Activated naive CD8-positive, alpha-beta T cell treated with anti-CD3 and anti-CD28 coated beads for 36 hours (primary cell): ENCODE measurements at places on chromosomes 13 and 19.

DNA sequence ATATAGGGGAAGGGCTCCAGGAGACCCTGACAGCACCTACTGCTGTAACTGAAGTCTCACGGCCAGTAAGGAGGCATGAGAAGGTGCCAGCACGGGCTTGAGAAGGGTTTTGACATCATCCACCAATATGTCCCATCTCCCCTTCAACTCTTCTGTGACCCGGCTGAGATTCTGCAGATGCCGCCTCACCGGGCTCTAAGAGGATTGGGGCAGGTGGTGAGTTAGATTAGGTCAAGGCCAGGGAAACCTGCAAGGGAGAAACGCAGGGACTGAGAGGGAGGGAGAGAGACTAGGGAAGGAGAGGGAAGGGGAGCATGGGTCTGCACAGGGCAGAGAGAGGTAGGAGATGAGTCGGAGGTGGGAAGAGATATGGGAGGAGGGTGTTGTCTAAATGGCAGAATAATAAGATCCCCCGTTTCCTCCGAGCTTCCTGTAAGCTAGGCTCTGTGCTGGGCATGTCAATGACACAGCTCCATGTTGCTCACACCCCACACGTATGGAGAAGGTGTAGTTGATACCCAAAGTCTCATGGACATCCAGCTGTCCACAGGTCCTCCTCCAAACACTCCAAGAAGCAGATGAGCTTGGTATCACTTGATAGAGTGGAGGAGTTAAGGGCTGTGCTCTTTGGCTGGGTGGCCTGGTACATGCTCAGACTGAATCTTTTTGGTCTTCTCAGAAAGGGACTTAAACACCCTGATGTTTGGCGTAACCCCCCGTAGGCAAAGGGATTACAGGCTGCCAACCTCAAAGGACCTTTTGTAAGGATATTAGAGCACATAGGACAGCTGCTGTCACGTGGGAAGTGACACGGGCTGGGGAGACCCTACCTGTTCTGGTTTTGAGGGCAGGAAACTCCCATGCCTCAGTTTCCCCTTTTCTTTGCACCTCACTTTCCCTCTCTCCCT is 6.1 kb downstream of the TPRX1 start:
- no peaks in the 10 kb centered on the region for H3K4me1 ChIP-seq
- H3K27ac ChIP-seq, result no peak overlapping the region
- peaks cover 18% of the 10 kb centered on the region for H3K27me3 ChIP-seq
- peaks cover 1% of the 10 kb centered on the region for H3K36me3 ChIP-seq

DNA sequence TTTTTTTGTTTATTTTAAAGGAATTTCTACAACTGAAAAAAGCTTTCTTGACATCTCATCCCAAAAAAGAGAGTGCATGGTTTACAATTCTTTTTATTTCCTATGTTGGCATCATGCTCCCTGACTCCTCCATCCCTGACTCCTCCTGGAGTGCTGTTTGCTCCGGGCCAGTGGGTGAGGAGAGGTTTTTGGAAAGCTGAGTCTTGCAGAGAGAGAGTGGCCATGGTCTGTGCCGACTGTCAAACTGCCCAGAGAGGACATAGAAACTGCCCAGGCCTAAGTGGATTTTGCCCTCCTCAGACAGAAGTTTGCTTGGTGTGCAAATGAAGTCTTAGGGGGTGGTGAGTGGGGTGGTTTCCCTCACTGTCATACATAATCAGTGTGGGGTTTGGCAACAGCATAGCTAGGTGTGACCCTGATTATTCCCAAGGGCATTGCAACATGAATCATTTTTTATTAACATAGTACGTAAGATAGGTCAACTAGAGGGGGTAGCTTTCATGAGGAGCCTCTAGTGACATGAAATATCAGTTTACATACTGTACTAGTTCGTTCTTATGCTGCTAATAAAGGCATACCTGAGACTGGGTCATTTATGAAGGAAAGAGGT is 179.8 kb upstream of the UBL3 start:
- no peak overlapping the region for H3K4me3 ChIP-seq
- H3K36me3 ChIP-seq, result no peaks in the 10 kb centered on the region

GRCh38 chr13:33004511-33004910 is 11.7 kb upstream of the KL start:
- DNase-seq, result no peak
- no peak overlapping the region for H3K4me3 ChIP-seq
- H3K36me3 ChIP-seq, result peaks cover 9% of the 10 kb centered on the region
- H3K4me1 ChIP-seq, result no peaks in the 10 kb centered on the region
- no peak overlapping the region for H3K27ac ChIP-seq
- H3K27me3 ChIP-seq, result peaks cover 19% of the 10 kb centered on the region

DNA sequence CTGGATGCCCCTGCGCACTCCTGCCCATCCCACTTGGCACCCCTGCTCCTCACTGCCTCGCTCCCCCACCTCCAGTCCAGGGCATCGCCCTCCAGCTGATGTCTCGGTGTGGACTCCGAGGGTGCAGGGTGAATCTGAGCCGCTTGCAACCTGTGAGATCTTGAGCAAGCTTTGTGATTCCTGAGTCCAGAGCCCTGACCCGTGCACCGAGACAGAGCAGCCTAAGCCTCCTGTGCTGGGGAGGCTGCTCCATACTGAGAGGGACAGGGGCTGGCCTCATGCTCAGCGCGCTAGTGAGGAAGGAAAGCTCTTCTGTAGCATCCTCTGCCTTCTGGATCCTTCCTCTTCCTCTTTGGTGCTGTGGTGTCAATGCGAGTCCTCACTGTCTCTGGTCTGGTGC is 116.0 kb downstream of the TEX29 start:
- H3K4me1 ChIP-seq, result peaks cover 2% of the 10 kb centered on the region
- peaks cover 5% of the 10 kb centered on the region for H3K27me3 ChIP-seq
- H3K36me3 ChIP-seq, result no peaks in the 10 kb centered on the region
- DNase-seq, result no peak
- no peak overlapping the region for H3K4me3 ChIP-seq

- H3K27me3 ChIP-seq, result no peaks in the 10 kb centered on the region
- no peak for DNase-seq
- H3K27ac ChIP-seq, result peak overlapping the region; percentile 35
- H3K36me3 ChIP-seq, result peaks cover 1% of the 10 kb centered on the region
- H3K4me1 ChIP-seq, result peaks cover 25% of the 10 kb centered on the region
Observed at GRCh38 chr19:10719466-10719961, 1.6 kb downstream of the DNM2 start.

DNA sequence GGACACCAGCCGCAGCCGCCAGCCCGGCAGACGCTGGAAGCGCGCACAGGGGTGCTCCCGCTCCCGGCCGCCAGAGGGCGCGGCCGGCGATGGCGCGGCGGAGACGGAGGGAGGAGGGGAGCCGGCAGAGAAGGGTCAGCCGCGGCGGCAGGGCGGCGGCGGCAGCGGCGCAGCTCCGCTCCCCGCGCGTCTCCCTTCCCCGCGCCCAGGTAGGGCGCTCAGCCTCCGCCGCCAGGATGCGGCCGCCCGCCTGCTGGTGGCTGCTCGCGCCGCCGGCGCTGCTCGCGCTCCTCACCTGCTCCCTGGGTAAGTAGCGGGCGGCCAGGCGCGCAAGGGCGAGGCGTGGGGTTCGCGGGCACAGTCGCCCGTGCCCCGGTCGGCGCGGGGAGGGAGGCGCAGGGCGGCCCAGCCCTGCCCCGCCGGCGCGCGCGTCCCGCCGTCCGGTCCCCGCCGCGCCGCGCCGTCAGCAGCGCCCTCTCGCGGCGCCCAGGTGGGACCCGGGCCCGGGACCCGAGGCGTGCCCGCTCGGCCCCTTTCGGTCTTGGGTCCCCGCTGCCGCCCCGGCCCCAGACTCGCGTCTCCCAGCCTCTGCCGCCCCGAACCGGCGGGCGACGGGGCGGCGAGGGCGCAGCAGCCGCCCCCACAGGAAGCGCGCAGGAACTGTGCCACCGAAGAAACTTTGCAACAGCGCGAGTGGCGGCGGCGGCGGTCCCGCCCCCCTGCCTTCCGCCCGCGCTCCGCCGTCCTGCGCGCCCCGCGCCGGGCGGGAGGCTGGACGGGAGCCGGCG is at the start of gene B3GLCT:
Gene B3GLCT, plus strand, starts transcription at position 127 of the 788 bp plus-strand sequence. Its CDS starts 110 bp downstream, at position 237.
- no peaks in the 10 kb centered on the region for H3K27me3 ChIP-seq
- peak within 1 kb of the TSS; percentile 88 for H3K4me3 ChIP-seq
- peaks cover 29% of the 10 kb centered on the region for H3K4me1 ChIP-seq
- peak within 1 kb of the TSS; percentile 87 for H3K27ac ChIP-seq
